ENCODE measurements at places on chromosomes 3 and 15.

- no peak overlapping the region for H3K27ac ChIP-seq
- no peak overlapping the region for H3K4me3 ChIP-seq
- H3K36me3 ChIP-seq: no peaks in the 10 kb centered on the region
- H3K4me1 ChIP-seq: no peaks in the 10 kb centered on the region
Measured at GRCh38 chr15:31016446-31016915, 25.1 kb upstream of the MTMR10 start.

DNA sequence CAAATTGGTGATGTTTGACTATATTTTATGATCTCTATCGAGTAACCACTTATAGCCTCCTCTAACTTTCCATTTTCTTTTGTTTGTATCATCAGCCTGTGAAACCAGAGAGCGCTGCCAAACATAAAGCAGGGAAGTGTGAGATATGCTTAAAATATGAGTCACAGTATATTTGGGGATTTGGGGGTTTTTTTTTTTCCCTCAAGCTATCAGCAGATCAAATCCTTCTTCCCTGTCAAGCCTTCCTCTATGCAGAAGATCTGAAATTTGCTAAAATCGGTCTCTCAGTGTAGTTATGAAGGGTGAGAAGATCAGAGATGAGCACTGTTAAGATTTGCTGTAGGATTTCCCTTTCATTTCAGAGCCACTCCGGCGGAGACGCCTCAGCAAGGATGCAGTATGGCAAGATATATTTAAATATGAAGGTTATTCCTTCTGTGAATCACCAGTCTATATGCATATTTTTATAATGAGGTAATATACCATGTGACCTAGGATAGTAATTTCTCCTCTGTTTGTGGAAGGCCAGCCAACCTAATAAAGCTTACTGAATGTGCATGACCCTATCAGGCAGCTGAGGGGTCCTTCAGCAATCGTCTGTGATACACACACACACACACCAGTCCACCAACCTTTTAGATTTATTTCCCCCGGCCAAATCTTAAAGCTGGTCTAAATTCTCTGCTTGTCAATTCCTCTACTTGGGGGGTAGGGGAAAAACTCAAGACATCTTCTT, 474.1 kb downstream of the FOXP1 start:
- no peak overlapping the region for H3K27ac ChIP-seq
- H3K4me3 ChIP-seq: no peak overlapping the region
- H3K4me1 ChIP-seq: no peaks in the 10 kb centered on the region
- H3K27me3 ChIP-seq: no peaks in the 10 kb centered on the region
- H3K36me3 ChIP-seq: no peaks in the 10 kb centered on the region

- H3K27me3 ChIP-seq: no peaks in the 10 kb centered on the region
- peak overlapping the region; percentile 80 for H3K27ac ChIP-seq
- no peak for DNase-seq
Measured at GRCh38 chr15:73683257-73683776, 866 bp upstream of the CD276 start.

- H3K36me3 ChIP-seq: no peaks in the 10 kb centered on the region
- no peak for DNase-seq
- no peak overlapping the region for H3K4me3 ChIP-seq
- no peak overlapping the region for H3K27ac ChIP-seq
- no peaks in the 10 kb centered on the region for H3K27me3 ChIP-seq
Measured at GRCh38 chr3:190193210-190193609, 72.5 kb upstream of the P3H2 start.

DNA sequence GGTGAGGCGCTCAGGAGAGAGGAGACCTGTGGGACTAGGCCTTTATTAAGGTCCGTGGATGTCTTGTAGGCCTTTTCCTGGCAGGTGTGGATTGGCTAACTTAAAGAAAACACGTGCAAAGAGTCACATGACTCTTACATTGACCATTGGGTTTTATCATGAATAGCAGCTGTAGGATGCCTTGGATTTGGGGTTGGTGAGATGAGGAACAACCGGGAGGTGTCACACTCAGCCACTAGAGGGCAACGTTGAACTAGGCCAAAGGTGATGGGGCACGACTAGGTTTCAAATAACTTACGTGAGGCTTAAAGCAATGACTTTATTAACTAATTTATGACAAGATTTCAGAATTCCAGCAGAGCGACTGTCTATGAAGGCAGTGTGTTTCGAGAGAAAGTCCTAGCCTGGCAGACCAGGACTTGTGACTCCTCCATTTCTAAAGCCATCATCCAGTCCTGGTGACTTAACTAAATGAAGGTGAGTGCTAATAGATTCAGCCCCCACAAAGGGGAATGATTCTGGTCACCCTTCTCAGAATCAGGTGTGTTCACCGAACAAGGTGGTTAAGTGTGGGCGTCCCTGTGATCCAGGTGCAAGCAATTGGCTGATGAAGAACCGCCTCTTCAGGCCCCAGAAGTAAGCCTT, 345.6 kb downstream of the MCTP2 start:
- no peaks in the 10 kb centered on the region for H3K4me1 ChIP-seq
- H3K36me3 ChIP-seq: no peaks in the 10 kb centered on the region
- no peak overlapping the region for H3K4me3 ChIP-seq
- no peaks in the 10 kb centered on the region for H3K27me3 ChIP-seq

DNA sequence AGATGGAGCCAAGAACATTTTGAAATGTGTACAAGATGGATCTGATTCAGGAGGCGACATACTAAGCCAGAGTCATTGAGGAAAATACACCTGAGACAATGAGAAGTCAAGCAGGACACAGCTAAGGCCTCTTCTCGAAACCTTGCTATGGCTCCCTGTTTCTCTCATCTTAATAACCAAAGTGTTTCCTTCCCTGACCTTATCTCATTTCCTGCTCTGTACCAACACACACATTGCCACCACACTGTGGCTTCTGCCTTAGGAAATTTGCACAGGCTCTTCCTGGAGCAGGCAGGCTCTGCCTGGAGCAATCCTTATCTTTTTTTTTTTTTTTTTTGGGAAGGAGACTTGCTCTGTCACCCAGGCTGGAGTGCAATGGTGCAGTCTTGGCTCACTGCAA, 36.6 kb downstream of the OXSM start:
- no peak overlapping the region for H3K4me3 ChIP-seq
- H3K27me3 ChIP-seq: no peaks in the 10 kb centered on the region
- no peaks in the 10 kb centered on the region for H3K36me3 ChIP-seq
- H3K4me1 ChIP-seq: peaks cover 5% of the 10 kb centered on the region
- no peak for DNase-seq
- H3K27ac ChIP-seq: no peak overlapping the region

DNA sequence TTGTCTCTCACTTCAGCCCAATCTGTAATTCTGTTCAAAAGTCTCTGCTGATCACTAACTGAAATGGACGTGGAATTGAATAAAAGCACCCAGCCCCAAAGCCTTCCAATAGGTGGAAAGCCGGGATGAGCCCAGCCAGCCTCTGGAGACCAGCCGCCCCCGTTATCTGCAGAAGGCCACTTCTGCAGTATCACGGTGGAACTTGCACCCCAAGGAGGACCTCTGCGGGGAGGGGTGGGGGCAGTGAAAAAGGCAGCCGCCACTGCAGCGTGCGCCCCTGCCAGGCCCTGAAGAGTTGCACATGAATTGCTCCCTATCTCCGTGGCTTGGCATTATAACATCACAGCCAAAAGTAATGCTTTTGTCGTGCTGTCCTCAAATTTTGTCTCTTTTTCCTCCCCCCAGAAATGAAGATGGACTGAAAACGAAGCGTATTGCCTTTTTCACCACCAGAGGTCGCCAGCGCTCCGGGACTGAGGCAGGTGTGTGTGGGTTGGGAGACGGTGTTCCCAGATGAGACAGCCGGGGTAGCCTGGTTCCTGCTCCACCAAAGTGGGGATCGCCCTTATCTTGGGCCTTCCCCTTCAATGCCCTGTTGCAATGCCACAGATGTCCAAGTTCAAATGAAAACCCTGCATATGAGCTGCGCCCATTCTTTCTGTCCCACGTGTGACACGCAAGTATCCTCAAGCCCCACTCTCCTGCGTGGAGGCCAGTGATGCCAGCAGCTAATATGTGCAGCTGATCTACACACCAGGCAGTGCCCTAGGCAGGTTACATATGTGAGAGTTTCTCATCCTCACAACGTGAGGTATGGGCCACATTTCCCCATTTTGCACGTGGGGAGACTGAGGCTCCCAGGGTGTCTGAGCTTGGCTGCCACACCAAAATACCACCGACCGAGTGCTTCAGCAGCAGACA, 96.0 kb downstream of the LRRK1 start:
- H3K36me3 ChIP-seq: no peaks in the 10 kb centered on the region
- no peak overlapping the region for H3K27ac ChIP-seq
- no peaks in the 10 kb centered on the region for H3K27me3 ChIP-seq
- H3K4me3 ChIP-seq: no peak overlapping the region

GRCh38 chr3:9422712-9423424, 25.5 kb downstream of the SETD5 start:
- H3K36me3 ChIP-seq: peaks cover 17% of the 10 kb centered on the region
- no peaks in the 10 kb centered on the region for H3K27me3 ChIP-seq
- peaks cover 54% of the 10 kb centered on the region for H3K4me1 ChIP-seq
- DNase-seq: peak; percentile 85

DNA sequence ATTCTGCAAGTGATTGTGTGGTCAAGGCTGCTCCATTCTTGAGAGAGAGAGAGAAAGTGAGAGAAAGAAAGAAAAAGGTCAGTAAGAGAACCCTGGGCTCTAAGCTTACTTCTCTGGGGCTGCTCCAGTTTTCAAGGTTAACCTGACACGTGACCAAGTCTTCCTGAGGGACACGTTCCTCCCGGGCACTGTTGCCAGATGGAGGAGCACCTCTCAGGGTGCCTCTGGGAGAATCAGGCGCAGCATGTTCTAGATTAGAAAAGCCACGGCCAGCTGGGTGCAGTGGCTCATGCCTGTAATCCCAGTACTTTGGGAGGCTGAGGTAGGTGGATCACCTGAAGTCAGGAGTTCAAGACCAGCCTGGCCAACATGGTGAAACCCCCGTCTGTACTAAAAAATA, 60.8 kb downstream of the ITGA11 start:
- H3K27me3 ChIP-seq: no peaks in the 10 kb centered on the region
- peak overlapping the region; percentile 21 for H3K4me3 ChIP-seq
- peak overlapping the region; percentile 45 for H3K27ac ChIP-seq
- H3K36me3 ChIP-seq: no peaks in the 10 kb centered on the region

DNA sequence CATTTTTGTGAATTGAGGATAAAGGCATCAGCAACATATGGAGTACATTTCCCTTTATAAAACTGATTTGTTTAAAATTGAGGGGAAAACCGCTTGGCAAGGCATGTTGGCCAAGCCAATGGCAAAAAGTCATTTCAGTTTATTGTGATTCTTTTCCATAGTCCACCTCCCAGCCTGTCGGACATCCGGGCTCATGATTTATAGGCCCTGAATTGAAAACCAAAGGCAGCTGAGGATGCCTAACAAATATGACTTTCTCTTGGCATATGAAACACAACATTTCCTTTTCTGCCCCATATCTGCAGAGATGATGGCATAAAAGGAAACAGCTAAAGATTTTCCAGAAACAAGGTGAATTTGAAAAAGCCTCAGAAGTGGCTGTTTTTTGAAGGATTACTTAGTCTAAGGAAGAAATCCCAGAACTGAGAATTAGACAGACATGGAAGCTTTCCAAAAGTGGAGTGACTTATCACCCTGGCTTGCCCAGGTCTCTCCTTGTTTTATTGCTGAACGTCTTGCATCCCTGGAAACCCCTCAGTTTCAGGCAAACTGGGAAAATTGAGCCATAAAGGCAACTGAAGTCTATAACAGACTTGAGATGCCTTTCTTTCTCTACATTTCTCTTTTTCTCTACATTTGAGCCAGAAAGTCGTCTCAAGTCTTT, 74.0 kb downstream of the COL8A1 start:
- no peak for DNase-seq
- H3K4me1 ChIP-seq: no peaks in the 10 kb centered on the region
- H3K27ac ChIP-seq: no peak overlapping the region
- H3K36me3 ChIP-seq: no peaks in the 10 kb centered on the region
- no peaks in the 10 kb centered on the region for H3K27me3 ChIP-seq

DNA sequence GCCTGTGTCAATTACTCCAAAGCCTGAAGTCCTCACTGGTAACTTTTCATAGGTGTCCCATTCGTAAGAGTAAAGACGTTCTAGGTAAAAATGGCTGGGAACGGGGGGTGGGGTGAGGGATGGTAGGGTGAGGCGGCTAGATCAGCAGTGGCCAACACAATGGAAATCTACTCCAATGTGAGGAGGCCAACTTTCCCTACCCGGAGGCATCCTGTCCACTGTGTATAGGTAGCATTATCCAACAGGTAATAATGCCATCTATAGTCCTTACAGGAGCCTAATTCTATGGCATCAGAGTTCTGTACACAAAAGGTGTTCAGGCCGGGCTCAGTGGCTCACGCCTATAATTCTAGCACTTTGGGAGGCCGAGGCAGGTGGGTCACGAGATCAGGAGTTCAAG, 29.1 kb downstream of the HDC start:
- H3K4me1 ChIP-seq: no peaks in the 10 kb centered on the region
- H3K36me3 ChIP-seq: no peaks in the 10 kb centered on the region
- no peak overlapping the region for H3K27ac ChIP-seq
- no peaks in the 10 kb centered on the region for H3K27me3 ChIP-seq
- no peak overlapping the region for H3K4me3 ChIP-seq
- no peak for DNase-seq

DNA sequence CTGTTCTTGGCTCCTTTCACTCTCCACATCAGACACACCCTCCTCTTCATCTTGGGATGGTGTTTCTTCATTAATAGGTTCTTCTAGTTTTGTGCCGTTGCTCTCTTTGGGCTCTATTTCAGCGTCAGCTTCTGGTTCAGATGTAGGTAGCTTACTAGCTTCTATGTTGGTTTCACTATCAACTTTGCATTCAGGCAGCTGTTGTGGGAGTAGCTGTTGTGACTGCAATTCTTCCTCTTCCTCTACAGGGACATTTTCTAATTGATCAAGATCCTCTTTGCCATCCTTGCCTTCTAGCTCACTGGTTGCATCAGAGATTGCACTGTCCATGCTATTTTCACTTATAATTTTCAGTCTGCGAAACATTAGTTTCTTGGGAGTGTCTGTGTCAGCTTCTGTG, 80.1 kb downstream of the SETD2 start:
- H3K27ac ChIP-seq: no peak overlapping the region
- no peak overlapping the region for H3K4me3 ChIP-seq
- H3K4me1 ChIP-seq: no peaks in the 10 kb centered on the region

DNA sequence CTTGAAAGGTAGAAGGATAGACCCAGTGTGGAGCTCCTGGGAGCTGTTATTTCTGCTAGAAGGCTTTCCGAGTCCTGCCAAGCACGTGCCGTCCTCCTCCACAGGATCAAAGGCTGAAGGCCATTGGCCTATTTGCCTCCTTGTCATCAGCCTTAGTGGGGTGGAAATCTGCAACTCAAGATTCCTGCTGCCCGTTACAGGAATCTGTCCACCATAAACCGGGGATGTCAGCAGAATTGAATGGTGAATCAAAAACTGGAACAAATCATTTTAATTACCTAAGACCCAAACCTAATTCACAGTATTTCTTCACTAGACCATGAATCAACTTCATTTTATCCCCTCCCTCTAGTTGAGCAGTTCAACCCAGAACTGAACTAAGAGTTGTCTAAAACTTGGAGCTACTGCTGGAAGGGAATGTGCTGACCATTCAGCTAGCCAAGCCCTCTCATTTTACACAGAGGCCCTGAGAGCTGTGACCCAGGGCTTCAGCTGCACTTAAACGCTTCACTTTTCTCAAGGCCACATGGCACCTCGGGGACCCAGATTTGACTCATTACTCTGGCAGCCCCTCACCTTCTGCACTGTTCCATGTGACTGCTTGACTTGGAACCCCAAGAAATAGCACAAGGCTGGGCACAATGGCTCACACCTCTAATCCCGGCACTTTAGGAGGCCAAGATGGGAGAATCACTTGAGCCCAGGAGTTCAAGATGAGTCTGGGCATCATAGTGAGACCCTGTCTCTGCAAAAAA, 36.8 kb upstream of the KIF23 start:
- H3K27ac ChIP-seq: no peak overlapping the region
- no peak for DNase-seq
- H3K36me3 ChIP-seq: no peaks in the 10 kb centered on the region
